ENCODE measurements at places on chromosomes 12 and 14. TPM values are rescaled to one million over a fixed set of nuclear protein-coding genes. Genes with fewer than 3 reads are reported as not detected.

The TAS2R14 gene
- 0.15 TPM for total RNA-seq

The PTPRO gene
- total RNA-seq: 3.0 TPM

The CLEC6A gene
- total RNA-seq: not detected

The NPFF gene
- total RNA-seq: not detected

The FOXN4 gene
- 0.12 TPM for total RNA-seq

The KLHDC2 gene
- 41.5 TPM for total RNA-seq

The BHLHE41 gene
- 25.3 TPM for total RNA-seq

The SYNDIG1L gene
- total RNA-seq: not detected

The GALNT8 gene
- total RNA-seq: 3.0 TPM

The NOVA1 gene
- total RNA-seq: 2.4 TPM

The FUT8 gene
- total RNA-seq: 103 TPM

The CD27 gene
- not detected for total RNA-seq

The DLGAP5 gene
- 171 TPM for total RNA-seq

The GPRC5A gene
- total RNA-seq: 10.5 TPM

The TAS2R7 gene
- not detected for total RNA-seq

The OAS3 gene
- total RNA-seq: 35.4 TPM

The PRPH gene
- not detected for total RNA-seq

The UTP20 gene
- 42.2 TPM for total RNA-seq

The RNASE1 gene
- total RNA-seq: 6.0 TPM

The GPR84 gene
- total RNA-seq: not detected

The PGF gene
- 8.0 TPM for total RNA-seq

The FOXA1 gene
- total RNA-seq: 6.5 TPM

The ETFBKMT gene
- 1.0 TPM for total RNA-seq

The INSM2 gene
- not detected for total RNA-seq

The EIF2S3B gene
- total RNA-seq: 0.57 TPM

The YLPM1 gene
- total RNA-seq: 23.8 TPM

The CD163 gene
- total RNA-seq: not detected

The MEG3 gene
- 14.3 TPM for total RNA-seq

The RNASE3 gene
- total RNA-seq: not detected

The ZFYVE26 gene
- 9.0 TPM for total RNA-seq

The TTLL5 gene
- 43.8 TPM for total RNA-seq

The ANKRD33 gene
- not detected for total RNA-seq

All from Daoy (cell line).